Cerebellum (tissue), 4 donors: ENCODE measurements at places on chromosomes 5 and 9.

GRCh38 chr5:14946815-14947620, 75.4 kb upstream of the ANKH start:
- DNase-seq = no peak

DNA sequence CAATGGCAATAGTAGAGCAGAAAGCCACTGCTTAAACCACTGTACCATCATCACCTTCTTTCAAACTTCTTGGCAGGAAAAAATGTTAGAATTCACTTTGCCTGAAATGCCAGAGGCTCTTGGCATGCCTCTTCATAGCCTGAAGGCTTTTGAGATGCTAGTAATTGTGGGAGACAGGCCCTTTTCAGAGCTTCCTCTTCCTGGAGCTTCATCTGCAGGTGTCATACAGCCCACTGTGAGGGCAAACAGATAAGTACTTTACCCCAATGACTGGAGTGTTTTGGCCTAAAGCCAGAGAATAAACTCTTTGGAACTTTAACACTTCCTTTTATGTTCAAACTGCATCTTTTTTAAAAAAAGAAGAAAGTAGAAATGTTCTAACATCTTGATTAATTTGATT, 81.3 kb upstream of the TMEM171 start:
- no peak for DNase-seq

- peak; percentile 53 for DNase-seq
These were observed 10.1 kb downstream of the ATG12 start for GRCh38 chr5:115831163-115831768.

DNA sequence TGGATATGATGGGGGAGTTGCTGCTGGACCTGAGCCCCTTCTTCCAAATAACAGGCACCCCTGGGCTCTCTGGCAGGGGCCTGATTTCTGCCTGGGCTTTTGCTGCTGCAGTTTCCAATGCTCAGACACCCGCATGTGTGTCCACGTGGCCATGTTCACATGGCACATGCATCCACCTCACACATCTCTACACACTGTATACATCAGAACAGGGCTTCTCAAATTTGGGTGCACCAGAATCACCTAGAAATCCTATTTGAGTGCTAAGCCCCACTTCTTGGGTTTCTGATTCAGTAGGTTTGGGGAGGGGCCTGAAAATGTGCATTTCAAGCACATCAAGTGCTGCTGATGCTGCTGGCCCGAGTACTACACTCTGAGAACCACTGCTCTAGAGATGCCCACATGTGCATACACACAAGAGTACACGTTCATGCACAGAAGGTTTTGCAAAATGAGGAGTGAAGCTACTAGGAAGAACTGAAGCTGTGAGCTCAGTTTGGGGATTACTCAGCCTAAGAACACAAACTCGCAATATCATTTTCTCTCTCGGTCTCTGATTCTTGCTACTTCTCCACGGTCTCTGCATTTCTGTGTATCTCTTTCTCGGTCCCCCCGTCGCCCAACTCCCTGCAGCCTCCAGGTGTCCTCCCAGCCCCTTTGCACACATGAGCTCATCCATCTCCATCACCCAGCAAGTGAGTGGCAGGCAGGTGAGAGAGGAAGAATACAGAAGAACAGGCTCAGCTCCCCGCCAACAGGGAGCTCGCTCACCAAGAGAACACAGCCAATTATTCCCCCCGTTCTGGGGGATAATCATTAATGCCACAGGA, 97.0 kb downstream of the PCDH1 start:
- DNase-seq = no peak
